ENCODE measurements at places on chromosomes 3 and 15.

GRCh38 chr3:169460035-169460434 lies 203.5 kb downstream of the MECOM start:
- ATAC-seq: no peak

- ATAC-seq: no peak
Measured at GRCh38 chr3:43970920-43971319, 270.8 kb upstream of the TOPAZ1 start.

DNA sequence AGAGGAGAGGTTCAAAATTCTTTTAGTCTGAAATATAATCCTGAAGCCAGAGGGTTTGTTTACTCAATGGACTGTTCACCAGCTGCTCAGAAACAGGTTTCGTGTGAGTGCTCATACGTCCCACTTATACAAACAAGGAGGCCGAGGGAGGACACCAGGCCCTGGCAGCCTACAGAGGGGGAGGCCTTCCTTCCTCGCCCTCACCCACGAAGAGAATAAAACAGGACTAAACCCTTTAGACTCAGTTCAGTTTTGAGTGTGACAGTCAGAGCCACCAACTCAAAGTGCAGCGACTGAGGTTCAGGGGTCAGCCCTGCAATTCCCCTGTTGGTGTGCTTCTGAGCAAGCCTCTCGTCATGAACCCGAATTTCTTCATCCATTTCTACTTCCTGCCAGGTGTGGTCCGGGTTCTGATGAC lies 17.3 kb downstream of the FAM174B start:
- ATAC-seq: peak; percentile 32

GRCh38 chr3:114221165-114221880 lies 16.1 kb downstream of the ZNF80 start:
- no peak for ATAC-seq

- no peak for ATAC-seq
Measured at GRCh38 chr3:10609134-10609533, 103.7 kb upstream of the ATP2B2 start.

- no peak for ATAC-seq
Measured at GRCh38 chr15:64943512-64944225, 32.0 kb downstream of the ANKDD1A start.

DNA sequence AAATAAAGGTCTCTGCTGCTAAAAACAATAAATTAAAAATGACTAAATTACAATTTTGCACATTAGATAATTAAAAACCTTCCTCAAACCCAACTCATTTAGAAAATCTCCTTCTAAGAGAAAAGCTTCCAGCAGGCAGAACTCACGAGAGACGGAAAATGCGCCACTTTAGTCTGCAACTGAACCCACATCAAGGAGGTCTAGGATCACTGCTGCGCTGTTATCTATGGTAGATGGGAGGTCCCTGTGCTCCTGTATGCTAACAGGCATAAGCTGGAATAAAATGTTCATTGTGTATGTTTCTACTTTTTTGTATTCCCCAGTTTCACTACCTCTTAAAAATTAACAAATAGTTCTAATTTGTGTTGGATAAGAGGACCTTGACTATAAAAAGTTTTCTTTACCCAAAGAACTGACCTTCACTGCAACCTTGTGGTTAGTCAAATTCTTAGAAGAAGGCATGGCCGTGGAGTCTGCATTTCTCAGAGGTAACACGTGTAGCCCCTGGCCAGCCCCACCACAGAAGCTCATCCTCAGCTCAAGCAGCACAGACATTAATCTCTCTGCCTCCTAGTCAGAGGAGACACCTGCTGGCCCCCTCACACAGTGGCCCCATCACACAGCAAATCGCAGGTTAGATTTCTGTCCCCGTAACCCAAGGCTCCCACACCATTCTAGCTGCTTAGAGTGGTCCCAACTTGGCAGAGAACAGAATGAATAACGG lies 22.3 kb downstream of the STIMATE start:
- no peak for ATAC-seq

GRCh38 chr3:182980204-182981037 lies at the start of gene DCUN1D1:
DCUN1D1 (minus strand) TSS chr3:182980538; CDS start chr3:182980489, 49 bp downstream.
- peak; percentile 96 for ATAC-seq

DNA sequence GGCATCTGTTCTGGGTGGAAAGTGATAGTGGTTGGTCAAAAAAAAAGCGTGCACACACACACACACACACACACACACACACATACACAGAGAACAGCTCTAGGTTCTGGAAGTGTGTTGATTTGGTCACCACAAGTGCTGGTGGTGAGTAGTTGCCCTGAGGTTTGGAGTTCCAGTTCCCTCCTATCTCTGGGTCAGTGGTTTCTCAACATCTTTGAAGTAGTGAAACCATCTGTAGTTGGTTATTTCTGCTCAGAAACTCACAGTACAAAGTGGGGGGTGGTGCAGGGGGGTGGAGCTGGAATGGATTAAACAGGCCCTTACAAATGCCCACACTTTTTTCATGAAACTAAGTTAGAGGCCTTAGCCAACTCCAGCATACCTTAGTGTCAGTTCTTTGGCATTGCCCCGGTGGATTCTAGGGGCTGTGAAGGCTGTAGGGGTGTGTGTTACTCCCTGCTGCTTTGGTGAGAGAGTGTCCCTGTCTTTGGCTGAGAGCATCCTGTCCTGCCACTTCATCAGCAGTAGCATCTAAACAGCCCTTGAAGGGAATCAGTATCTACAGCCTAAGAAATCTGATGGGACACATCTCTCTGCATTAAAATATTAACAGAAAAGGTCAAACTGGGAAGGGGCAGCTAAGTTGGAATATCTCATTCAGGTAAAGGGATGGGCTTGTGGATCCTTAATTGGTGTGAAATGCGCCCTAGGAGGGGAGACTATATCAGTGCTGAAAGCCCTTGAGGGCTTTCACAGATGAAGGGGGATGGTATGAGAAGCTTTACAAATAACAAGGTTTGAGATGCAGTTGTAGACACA lies 20.6 kb downstream of the SMAD3 start:
- peak; percentile 27 for ATAC-seq

DNA sequence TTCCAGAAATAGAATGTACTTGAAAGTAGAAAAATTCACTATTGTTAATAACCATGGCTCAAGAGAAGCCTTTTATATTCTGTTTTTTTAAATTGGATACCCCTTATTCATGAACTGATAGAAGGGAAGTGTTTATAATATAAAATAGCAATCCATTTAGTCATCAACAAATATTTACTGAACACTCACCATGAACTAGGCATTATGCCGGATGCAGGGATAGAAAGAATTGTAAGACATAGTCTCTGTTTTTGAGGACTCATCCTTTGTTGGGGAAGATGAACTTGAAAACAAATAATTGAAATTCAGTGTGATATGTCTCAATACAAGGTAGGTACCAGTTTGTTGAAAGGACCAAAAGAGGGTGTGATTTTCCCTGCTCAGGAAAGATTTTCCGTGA lies 160.9 kb upstream of the SATB1 start:
- no peak for ATAC-seq

DNA sequence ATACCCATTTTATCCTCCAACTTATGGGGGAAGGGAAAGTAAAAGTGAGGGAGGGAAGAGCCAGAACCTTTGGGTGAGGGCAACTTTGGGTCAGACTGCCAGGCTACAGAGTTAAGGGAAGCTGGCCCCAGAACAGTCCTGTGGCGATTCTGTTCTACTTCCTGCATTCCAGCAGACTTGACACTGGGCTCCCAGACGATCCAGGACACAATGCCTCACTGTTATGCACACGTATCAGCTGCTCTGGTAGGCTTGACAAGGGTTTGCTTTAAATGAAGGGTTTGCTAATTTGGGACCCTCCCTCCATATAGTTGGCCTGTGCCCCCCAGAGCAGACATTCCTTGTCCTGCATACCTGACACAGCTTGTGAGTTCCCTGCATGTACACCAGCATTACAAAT lies 10.7 kb downstream of the GORASP1 start:
- ATAC-seq: no peak

- no peak for ATAC-seq
Measured at GRCh38 chr3:143628971-143629370, 219.3 kb downstream of the SLC9A9 start.

GRCh38 chr3:156602424-156602823 lies 47.5 kb upstream of the SSR3 start:
- no peak for ATAC-seq

GRCh38 chr3:62589078-62589477 lies 215.7 kb upstream of the FEZF2 start:
- no peak for ATAC-seq

DNA sequence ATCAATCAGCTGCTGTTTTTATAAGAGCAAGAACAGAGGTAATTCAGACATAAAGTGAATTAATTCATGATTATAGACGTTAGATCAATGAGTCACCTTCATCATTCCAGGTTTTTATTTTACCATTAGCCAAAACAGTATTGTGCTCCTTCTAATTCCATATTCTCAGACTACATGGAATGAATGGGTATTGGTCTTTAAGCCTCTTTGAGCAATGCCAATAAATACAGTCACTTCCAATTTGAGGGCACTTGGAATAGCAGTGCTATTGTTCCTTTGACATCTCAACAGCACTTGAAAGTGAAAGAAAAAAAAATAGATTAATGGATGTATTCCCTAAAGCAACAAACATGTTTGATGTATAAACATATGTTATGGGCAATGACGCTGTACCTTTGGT lies 830.9 kb upstream of the CFAP20DC start:
- ATAC-seq: no peak

DNA sequence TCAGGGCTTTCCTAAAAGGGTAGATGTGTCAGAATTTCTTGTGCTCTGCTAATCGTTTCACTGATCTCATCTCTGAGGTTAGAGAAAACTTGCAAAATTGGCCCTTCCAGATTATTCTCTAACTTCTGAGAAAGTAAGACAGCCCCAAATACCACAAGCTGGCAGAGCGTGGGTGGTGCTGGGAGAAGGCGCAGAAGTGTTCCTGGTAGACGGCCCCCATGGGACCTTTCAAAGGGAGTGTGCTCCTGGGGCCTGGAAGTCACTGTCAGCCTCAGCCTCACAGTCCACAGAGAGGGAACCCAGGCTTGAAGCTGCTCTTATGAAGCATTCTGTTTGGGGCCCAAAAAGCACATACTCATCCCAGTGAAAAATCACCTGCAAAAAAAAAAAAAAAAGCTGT lies 86.5 kb upstream of the PFN2 start:
- no peak for ATAC-seq

All from esophagus mucosa (tissue), 1 donor.